ENCODE measurements at places on chromosomes 3 and 15. TPM values are rescaled to one million over a fixed set of nuclear protein-coding genes. Genes with fewer than 3 reads are reported as not detected.

GRCh38 chr3:119891944-119892721 lies 110.2 kb downstream of the NR1I2 start:
- DNase-seq: no peak

Gene LIPC
- 0.32 TPM for total RNA-seq

Gene LYZL4
- not detected for total RNA-seq

GRCh38 chr3:106381286-106381938 lies 512.6 kb upstream of the CBLB start:
- DNase-seq: no peak

Gene TUSC7
- total RNA-seq: not detected

Gene TTLL3
- 11.0 TPM for total RNA-seq

DNA sequence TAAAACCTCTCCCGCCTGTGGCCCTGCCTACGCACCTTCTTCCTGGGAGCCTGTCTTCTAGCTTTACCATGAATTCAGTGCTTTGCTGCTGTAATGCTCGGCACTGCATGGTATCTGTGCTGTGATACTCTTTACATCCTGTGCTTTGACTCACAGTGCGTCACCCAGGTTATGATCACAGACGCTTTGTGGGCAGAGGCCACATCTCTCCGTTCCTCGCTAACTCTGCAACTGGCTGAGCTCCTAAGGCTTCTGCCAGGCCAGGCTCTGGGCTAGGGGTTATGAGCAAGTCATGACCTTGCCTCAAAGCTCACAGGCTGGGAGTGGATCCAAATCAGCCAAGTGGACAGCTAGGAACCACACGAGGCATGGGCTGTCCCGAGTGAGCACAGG lies 23.2 kb downstream of the SPTBN5 start:
- DNase-seq: peak; percentile 57

GRCh38 chr3:170725285-170725731 lies 139.4 kb upstream of the SLC7A14 start:
- no peak for DNase-seq

DNA sequence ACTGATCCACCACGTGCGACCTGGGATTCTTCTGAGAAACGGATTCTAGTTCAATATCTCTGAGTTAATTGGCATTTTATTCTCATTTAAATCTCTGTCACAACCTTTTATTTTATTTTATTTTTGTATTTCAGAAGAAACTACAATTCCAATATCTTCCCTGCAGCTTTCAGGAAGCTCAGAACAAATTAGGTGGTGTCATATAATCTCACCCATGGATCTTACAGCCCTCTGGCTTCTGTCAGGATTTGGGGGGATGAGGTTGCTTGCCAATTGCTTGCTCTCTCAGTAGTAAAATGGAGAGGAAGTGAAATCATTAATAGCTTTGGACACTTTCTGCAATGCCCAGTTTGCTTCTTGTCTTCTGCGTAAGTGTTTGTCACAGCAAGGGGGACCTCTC lies 205.4 kb downstream of the TLE3 start:
- DNase-seq: no peak

Gene PARL
- total RNA-seq: 58.0 TPM
